Fibroblast of skin of left biceps (primary cell): ENCODE measurements at places on chromosomes 6 and 20.

DNA sequence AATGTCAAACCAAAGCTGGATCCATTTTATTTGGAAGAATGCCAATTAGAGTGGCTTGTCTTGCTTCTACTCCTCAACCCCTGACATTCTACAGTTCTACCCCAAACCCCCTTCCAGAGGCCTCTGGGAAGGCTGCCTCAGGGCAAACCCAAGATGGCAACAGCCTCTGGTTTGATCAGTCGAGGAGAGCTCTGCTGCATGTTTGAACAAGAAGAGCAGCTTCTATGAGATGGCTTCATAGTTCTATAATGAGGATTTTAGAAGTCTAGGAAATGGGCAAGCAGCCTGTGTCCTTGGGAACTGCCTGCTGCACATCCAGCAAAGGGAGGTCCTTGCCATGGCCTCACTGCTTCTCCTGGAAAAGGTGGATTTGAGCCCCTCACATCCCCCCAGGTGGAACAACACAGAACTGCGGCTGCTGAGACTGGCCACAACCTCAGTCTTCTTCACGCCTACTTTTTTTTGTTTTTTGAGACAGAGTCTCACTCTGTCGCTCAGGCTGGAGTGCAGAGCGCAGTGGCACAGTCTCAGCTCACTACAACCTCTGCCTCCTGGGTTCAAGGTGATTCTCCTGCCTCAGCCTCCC lies 37.9 kb downstream of the ZC3H12D start:
- DNase-seq: no peak

DNA sequence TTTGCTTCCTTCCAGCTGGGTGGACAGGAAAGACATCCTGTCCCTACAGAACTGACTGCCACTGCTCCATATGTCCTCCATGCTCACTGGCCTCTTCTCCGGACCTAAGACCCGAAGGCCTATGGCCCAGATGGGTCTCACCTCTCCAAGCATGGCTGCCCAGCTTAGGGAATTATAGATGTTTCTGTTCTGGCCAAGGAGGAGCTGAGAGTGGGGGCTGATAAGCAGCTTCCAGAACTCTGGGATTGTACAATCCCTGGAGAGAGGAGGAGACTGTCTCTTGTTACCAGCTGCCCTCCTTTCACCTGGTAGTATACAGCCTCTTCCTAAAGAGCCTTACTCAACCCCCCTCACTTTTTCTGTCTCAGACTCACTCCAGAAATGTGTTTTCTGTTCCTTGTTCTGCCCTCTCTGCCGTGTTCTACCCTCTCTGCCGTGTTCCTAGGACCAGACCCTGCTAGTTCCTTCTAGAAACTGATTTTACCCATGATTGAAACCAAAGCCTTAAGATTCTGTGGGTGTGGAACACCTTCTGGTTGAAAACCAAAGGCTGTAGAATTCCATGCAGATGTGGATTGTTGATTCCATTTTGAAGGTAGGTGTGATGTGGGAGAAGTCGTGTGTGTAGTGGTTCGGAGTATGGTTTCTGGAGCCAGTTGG lies 28.7 kb downstream of the ANKS1A start:
- DNase-seq: no peak

- no peak for DNase-seq
Measured at GRCh38 chr20:24066076-24066700, 77.6 kb upstream of the GGTLC1 start.

DNA sequence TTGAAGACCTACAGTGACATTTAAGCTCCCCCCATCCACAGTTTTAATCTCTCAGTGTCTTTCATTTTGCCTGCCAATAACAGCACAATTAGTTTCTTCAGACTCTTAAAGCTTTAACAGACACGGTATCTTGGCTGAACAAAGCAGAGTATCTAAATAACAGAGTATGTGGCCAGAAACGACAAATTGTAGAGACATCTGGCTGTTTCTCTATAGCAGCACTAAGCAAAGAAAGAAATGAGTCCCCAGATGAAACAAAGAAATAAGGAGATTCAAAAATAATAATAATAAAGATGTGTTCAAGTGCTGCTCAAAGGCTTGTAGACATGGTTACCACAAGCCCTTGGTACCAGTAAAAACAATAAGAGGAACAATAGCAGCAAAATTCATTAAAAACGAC lies 97.8 kb upstream of the HDAC2 start:
- DNase-seq: no peak

DNA sequence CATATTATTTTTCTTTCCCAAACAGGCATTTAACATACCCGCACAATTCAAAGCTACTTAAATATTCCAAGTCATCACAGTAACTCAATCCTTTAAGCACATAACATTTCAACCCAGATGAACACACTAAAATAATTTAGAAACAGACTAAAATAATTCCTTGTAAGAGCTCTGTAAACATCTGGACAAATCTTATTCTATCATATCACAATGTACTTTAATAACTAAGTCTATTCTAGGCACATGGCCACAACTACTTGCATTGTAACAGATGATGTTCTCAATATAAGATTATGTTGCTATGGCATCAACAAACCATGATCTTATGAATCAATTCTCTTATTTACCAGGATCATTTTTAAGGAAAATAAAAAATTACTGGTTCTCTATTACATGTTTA lies 123.2 kb upstream of the THEMIS start:
- no peak for DNase-seq

GRCh38 chr6:1110941-1111349 lies 201.0 kb upstream of the FOXQ1 start:
- DNase-seq: no peak

DNA sequence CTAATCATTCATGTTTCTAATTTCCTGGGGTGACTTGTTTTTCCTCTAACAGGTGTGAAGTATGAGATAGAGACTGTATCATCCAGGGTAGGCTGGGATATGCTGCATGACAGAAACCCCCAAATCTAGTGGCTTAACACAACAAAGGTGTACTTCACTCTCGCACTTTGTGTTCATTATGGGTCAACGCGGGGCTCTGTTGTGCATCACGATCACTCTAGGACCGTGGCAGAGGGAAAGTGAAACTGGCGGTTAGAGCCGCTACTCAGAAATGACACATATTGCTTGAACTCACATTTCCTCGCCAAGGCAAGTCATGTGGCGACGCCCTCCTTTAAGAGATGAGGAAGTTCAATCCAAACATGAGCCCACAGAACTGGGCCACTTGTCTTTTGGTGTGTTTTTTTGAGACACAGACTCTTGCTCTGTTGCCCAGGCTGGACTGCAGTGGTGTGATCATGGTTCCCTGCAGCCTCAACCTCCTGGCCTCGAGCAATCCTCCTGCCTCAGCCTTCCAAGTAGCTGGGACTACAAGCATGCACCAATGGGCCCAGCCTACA lies 41.3 kb downstream of the PCNA start:
- DNase-seq: no peak

- DNase-seq: no peak
Measured at GRCh38 chr6:84633771-84634170, 130.6 kb downstream of the TBX18 start.

DNA sequence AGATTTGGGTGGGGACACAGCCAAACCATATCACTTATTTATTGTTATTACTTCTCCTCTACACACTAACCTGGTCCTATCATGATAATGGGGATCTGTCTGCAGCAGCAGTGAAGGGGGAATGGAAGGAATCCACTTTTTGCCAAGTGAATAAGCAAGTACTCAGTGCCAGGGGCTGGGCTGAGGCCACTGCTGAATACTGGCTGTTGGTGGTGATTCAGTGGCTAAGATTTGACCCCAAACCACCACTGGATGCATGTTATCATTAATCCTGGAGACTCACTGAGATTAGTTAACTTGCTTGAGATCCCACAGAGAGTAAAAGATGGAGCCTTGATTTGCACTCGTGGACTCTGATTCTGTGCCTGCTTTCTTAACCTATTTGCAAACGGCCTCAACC lies 127.7 kb downstream of the TSHZ2 start:
- no peak for DNase-seq

GRCh38 chr6:22350109-22350508 lies 53.3 kb upstream of the PRL start:
- DNase-seq: no peak

DNA sequence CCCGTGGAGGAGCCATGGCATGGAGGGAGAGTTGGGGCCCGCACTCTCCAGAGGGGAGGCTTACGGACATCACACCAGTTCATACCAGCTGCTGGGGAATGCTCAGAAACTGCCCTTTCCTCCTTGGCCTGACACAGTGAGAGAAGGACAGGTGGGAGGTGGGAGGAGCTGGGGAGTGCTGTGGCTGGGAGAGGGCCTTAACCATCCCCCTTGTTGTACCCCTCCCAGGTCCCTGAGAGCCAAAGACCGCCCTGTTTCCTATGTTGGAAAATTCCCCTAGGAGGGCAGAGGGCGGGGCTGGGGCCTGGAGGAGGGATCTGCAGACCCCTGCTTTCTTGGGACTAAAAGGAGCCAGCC lies 24.1 kb downstream of the FOXP4 start:
- no peak for DNase-seq

GRCh38 chr6:44655412-44656342 lies 268.2 kb downstream of the CDC5L start:
- DNase-seq: no peak

- no peak for DNase-seq
Measured at GRCh38 chr6:13444604-13445003, 42.8 kb downstream of the GFOD1 start.

- DNase-seq: no peak
Measured at GRCh38 chr6:46002264-46002663, 13.4 kb downstream of the CLIC5 start.

DNA sequence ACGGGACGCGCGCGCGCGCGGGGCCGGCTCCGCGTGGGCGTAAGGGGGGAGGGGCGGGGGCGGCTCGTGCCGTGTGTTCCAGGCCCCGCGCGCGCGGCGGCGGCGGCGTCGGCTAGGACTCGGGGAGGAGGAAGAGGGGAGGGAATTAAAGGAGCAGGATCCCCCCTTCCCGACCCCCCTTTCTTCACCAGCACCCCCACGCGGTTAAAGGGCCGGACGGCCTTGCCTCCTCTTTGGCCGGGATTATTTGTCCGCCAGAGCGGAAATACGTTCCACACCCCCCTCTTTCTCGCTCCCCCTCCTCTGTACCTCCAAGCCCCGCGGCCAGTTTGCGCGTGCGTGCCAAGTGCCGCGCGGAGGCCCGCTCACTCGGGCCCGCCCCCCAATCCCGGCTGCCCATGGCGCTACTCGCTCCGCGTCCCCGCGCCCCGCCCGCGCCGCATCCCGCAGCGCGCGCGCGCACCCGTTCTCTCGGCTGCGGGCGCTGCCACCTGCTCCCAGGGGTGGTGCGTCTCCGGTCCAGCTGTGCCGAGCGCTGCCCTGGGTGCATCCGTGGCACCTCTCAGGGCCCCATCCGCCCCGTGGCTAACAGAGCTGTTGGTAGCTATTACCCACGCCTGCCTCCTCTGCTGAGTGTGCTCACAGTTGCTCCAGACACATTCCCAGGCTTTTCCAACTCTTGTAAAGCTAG lies at the start of gene ZBTB12:
Gene ZBTB12, minus strand, starts transcription at position 134 of the 691 bp plus-strand sequence. CDS start 781 bp downstream, outside the sequence.
- DNase-seq: peak; percentile 95

DNA sequence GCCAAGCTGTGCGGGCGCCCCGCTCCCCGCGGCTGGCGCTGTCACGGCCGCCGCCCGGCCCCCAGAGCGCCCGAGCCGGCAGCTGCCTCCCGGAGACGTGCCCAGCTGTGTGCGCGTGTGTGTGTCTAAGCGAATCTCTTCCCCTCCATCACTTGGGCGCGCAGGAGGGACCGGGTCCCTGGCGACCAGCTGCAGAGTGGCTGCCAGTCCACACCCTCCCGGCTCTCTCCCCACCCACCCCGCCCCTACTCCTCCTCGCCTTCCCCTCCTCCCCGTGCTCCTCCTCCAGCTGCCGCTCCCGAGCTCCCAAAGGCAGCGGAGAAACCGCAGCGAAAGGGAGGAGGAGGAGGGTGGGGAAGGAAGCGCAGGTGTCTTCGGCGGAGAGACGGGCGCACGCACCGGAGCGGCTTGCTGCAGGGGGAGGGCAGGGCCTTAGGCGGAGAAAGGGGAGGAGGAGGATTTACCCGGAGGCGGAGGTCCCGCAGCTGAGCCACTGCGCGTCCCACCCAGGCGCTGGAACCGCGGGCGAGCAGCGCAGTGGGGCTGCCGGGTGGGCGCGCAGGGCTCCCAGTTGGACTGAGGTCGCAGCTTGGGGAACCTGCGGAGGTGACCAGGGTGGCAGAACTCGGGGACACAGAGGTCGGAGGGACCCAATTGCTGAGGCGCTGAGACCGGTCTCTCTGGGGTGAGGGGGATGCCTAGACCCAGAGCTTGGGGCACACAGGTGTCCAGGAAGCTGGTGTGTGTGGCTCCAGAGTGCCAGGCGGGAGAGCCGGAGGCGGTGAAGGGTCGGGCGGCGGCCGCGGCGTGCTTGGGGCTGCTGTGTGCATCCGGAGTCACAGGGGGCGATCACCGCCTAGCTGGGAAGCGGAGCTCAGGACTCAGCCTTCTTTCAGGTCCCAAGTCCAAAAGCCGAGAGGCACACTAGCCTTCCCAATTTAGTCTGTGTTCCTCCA lies at the start of gene HS3ST5:
Gene HS3ST5, minus strand, starts transcription at position 198 of the 956 bp plus-strand sequence. CDS start 280,178 bp downstream, outside the sequence.
- DNase-seq: no peak

GRCh38 chr20:4802527-4802926 lies 80.8 kb downstream of the PRND start:
- no peak for DNase-seq

DNA sequence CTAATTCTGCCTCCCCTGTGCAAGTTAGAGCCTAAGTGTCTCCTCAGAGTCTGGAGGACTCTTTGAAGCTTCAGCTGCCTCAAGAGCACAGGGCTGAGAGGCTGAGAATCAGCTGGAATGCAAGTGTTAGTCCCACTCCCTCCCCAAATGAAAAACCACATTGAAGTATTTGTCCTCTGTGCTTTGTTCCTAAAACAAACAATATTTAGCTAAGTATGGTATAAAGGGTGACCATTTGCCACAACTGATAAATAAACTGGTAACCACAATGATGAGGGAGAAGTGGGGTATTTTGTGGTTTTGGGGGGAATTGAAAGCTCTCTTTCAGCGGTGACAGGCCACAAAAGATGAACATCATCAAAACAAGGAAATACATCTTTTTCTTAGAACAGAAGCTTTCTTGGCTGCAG lies 91.7 kb upstream of the HDDC2 start:
- DNase-seq: no peak

DNA sequence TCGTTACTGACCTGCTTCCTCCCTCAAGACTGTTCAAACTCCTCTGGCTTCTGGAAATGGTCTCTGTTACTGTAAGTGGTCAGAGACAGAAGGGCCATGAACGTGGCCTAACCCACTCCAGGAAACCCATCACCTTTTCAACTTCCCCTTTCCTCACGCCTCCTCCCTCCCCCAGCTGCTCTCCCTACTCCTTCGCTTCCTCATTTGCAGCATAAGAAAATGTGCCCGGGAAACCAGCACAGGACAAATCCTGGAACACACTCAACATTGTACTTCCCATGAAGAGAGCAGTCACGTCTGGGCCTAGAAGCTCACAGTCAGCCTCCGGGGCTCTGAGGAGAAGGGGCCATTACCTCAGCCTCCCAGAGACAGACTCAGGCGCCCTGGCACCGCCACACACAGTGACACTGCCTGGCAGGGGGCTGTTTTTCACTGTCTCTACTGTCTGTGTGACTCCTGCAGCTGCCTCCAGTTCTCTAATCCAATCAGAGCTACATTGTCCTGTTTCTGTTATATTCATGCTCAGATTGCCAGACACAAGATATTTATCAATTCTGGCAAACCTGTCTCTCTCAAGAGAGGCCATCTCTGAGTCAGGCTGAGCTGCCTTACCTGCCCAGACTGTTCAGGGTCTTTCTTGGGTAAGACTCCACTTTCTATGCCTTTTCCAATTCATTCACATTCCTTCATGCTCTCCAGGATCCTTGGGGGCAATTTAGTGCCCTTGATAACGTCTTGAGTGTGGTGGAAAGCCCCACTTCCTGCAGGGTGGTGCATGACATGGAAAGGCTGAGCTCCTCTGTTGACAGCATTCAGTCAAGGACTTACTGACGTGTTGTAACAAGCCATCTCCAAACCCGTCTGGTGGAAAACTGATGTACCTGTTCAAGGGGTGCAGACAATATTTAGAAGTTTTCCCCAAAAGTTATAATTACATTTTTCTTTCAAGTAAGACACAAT lies 242.2 kb downstream of the HIVEP2 start:
- DNase-seq: no peak

- no peak for DNase-seq
Measured at GRCh38 chr6:65450451-65450850, 256.6 kb downstream of the EYS start.
